ENCODE measurements at places on chromosomes 1 and 21.

- DNase-seq = no peak
Measured at GRCh38 chr1:67713057-67713846, 28.3 kb downstream of the GADD45A start.

DNA sequence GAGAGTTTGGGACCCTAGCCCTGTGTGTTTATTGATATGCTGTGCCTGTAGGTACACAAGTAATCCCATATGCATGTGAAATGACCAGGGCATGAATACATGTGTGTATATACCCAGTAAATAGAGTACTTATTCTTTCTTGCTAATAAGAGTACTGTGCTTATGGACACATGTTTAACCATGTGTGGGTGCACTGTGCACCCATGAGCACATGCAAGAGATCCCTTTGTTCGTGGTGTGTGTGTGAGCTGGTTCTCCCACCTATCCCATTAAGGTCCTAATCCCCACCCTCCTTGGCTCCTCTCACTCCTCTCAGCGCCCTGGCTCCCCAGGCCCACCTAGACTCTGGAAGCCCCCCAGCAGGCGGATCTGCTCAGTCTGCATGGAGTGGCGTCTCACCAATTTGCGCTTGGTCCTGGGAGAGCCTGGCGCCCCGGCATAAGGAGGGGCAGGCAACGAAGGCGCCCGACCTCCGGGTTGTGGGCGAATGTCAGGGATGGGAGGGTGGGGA is 2.2 kb upstream of the LIX1L start:
- no peak for DNase-seq

DNA sequence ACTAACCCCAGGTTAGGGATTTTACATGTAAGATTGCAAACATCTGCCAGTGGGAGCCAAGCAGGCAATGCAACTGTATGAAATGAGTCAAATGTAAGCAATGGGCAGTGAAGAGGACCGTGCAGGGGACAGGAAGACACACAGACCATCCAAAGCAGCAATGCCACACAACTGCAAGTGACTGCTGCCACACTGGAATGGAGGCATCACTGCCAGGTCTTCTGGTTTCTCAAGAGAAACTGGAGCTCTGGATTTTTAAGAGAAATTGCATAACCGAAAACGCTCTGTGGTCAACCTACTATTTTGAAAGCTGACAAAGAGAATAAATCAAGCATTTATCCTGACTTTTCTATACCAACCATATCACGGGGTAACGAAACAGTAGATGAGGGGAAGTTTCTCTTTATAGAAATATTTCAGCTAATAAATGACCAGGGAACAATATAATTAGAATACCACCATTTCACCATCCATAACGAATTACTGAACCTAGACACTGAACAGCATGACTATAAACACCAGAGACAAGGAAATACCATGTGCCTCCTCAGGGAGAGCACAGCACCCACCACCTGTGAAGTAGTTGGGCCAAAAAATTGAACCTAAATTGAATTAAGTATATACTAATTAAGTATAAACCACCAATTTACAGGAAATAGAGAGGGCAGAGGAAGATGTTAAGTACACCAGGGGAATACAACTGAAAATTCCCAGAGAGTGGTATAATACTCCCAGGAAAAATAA is 4.4 kb downstream of the AK2 start:
- no peak for DNase-seq

GRCh38 chr1:241332987-241333386 is 24.0 kb downstream of the RGS7 start:
- DNase-seq = no peak

- DNase-seq = no peak
Measured at GRCh38 chr1:162283657-162284056, 93.0 kb downstream of the SPATA46 start.

GRCh38 chr1:233629305-233629935 is 15.5 kb downstream of the KCNK1 start:
- DNase-seq = no peak

DNA sequence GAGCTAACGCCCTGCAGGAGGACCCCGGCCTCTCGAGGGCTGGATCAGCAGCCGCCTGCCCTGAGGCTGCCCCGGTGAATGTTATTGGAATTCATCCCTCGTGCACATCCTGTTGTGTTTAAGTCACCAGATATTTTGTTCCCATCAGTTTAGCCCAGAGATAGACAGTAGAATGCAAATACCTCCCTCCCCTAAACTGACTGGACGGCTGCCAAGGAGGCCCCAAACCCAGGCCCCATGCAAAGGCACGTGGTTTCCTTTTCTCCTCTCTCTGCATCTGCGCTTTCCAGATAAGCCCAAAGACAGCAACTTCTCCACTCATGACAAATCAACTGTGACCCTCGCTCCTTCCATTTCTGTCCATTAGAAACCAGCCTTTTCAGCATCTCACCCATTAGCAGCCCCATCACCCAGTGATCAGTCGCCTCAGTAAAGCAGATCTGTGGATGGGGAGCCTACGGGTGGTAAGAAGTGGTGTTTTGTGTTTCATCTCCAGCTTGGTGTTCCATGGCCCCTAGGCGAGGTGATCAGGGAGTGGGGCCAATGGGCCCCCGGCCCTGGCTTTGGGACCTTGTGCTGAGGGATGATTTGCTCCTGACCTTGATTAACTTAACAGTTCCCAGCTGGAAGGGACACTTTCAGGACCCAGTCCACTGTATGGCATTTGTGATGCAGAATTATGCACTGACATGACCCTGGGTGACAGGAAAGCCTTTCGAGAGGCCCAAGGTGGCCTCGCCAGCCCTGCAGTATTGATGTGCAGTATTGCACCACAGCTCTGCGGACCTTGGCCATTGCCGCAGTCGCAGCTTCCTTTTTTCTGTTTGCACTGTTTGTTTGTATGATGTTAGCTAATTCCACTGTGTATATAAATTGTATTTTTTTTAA is 5.2 kb downstream of the NPPA start:
- no peak for DNase-seq

DNA sequence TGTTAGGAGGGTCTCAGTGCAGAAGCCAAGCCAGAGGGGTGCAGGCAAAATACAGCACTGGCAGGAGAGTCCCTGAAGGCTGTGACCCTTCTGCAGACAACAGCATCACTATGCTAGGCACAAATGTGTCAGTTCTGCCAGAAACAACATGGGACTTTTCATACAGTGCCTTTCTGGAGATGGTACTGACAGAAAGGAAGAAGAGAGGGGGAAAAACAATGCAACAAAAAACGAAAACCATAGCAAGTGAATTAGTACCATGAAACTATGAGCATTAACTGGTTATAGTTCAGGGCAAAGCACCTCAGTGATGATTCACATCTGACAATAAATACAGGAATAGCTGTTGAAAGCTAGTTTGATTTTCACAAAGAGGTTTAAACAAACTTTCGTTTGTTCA is 140.8 kb upstream of the NBPF11 start:
- no peak for DNase-seq

GRCh38 chr1:109954041-109954512 is 30.5 kb upstream of the AHCYL1 start:
- DNase-seq = no peak

DNA sequence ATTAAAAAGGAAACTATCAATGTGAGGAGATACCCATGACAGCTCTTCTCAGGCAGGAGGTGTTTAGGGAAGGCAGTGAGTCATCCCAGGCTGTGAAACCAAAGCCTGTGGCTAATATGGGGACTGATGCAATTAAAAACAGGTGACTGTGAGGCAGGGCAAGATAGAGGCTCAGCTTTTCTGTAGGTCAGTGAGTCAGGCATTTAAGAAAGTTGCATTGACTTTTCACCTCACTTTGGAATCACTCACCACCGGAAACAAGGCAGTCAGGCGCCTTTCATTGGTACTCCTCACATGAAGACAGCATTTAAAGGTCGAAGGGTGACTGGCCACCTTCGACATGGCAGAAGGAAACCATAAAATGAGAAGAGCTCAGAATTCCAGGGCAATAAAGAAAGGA is 54.5 kb downstream of the PAPPA2 start:
- DNase-seq = no peak

All from germinal center (tissue), 1 donor.